IMR-90 (cell line): ENCODE measurements at places on chromosomes 5 and 9. TPM values are rescaled to one million over a fixed set of nuclear protein-coding genes. Genes with fewer than 3 reads are reported as not detected.

GRCh38 chr5:91343916-91344315 is 39.2 kb downstream of the ARRDC3 start:
- no peak for DNase-seq
- H3K4me3 ChIP-seq, result no peak overlapping the region
- no peaks in the 10 kb centered on the region for H3K4me1 ChIP-seq
- no peaks in the 10 kb centered on the region for H3K27me3 ChIP-seq
- no peaks in the 10 kb centered on the region for H3K36me3 ChIP-seq
- no peak overlapping the region for H3K27ac ChIP-seq

- no peak for DNase-seq
- peaks cover 4% of the 10 kb centered on the region for H3K27me3 ChIP-seq
- no peaks in the 10 kb centered on the region for H3K36me3 ChIP-seq
- no peak overlapping the region for H3K4me3 ChIP-seq
These were observed 42.0 kb downstream of the IQGAP2 start for GRCh38 chr5:76445063-76445462.

DNA sequence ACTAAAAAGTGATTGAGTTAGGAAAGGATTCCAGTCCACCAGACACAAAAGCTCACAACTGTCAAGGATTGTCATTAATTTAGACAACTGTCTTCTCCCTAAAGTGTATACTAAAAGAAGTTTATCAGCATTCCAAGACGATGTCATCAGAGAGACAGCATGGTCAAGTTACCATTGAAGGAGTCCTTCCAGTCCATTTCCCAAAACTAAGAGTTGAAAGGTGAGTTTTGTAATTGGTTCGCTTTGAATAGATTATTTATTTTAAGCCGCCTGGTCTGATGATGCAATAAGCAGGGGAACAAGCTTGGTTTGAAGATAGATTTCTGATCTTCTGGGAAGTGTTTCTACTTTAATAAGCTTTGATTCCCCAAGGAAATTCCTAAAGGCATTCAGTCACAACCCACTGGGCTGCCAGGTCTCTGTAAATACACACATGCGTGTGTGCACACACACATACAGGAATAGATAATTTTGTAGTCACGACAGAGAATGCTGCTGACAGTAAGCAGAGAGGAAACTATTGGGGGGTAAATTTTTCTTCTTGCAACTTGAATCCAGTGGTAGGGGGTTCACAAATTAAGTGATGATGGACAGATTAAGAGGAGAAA is 234.8 kb downstream of the PIK3R1 start:
- H3K4me3 ChIP-seq, result no peak overlapping the region
- no peaks in the 10 kb centered on the region for H3K27me3 ChIP-seq
- peak; percentile 77 for DNase-seq
- H3K4me1 ChIP-seq, result no peaks in the 10 kb centered on the region; the same call in 1 of the 2 replicates

PCDHGB1 gene
- polyA plus RNA-seq, result 1.9 TPM in 2 replicates

KCNV2 gene
- polyA plus RNA-seq, result not detected in 2 replicates
